ENCODE measurements at places on chromosomes 1 and 21.

DNA sequence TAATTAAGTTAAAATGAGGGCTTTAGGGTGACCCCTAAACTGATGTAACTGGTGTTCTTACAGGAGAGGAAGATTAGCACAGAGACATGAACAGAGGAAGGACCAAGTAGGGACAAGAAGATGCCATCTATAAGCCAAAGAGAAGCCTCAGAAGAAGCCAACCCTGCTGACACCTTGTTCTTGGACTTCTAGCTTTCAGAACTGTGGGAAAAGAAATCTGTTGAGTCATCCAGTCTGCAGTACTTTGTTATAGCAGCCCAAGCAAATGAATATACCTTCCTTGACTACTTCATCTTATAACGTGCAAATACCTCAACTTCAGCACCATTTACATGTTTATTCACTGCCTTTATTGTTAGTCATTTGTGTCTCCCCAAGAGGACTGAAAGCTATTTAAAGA lies 3.4 kb downstream of the ZBTB21 start:
- DNase-seq, result no peak

DNA sequence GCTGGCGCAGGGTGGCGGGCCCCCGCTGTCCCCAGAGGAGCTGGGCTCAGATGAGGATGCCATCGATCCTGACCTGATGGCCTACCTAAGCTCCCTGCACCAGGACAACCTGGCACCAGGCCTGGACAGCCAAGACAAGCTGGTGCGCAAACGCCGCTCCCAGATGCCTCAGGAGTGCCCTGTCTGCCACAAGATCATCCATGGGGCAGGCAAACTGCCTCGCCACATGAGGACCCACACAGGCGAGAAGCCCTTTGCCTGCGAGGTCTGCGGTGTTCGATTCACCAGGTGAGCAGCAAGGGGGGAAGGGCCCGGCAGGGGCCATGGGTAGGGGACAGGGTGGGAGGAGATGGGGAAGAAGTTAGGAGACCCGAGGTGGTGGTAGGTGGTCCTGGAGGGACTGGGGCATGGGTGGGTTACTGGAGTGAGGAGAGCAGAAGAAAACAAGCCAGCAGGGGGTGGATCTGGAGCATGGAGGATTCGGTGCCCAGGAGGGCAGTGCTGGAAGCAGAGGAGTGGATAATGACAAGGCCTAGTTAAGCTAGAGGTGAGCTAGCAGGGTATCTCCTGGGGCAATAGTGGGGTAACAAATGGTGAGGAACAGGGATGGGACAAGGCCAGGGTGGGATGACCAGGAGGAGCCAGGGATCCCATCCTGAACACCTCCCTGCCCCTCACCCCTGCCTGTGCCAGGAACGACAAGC lies 13.1 kb downstream of the ZBTB7B start:
- DNase-seq, result no peak

- no peak for DNase-seq
Observed at GRCh38 chr1:174938281-174939007, 61.3 kb upstream of the CACYBP start.

GRCh38 chr1:184062640-184063286 lies 11.2 kb downstream of the TSEN15 start:
- DNase-seq, result no peak

- no peak for DNase-seq
Observed at GRCh38 chr1:228352677-228353481, 53.8 kb downstream of the TRIM11 start.

DNA sequence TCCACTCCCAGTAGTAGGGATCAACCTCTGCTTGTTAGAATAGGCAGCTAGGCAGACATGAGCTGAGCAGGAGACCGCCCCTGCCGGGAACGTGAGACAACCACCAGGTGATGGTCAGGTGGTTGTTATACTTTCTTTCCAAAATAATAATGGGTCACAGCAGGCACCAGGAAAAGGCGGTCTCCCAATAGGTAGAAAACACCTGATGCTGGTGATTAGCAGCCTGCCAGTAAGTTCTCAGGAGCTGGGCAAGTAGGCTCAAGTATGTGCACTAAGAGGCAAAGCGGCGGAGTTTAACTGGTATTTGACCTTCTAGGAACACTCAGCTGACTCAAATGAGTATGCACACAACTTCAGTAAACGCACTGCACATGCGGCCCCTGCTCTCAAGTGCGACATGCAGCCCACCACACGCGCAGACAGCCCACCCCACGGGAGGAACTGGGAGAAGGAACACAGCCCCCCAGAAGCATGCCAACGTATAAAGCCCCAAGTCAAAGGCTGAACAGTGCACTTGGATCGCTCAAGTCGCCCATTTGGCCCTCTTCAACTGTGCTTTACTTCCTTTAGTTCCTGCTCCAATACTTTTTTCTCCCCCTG lies 80.0 kb downstream of the DESI2 start:
- DNase-seq, result no peak

DNA sequence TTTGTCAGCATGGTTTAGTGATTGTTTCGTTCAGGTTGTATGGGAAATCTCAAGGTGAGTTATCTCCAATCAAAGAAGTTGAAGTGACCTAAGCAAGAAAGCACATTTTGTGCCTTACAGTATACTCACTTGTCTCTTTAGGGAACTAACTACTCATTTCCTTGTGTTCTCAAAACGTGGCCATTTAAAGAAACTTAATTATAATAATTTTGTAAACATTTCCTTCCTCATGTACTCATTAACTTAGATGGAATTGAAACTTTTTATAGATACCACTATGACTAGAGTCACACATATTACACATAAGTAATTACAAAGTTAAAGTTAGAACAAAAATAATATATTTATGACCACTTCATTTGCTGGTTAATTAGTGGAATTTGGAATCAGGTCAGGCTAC lies 552.6 kb downstream of the MRPL39 start:
- no peak for DNase-seq

DNA sequence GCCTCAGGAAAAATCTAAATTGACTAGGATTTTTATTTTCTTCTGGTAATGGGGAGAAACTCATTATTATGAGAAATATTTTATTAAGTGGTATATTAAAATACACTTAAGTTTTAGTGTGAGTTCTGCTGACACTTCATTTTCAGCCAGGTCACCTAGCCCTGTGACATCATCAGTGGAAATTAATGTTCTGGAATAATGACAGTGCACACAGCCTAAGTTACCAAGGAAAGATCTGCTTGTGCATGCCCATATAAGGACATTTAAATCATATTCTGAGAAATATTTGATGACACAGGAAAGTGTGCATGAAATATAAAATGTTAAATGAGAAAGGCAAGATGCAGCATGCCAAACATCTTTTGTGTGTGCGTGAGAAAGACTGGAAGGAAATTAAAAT lies 102.0 kb downstream of the KIF14 start:
- DNase-seq, result no peak

DNA sequence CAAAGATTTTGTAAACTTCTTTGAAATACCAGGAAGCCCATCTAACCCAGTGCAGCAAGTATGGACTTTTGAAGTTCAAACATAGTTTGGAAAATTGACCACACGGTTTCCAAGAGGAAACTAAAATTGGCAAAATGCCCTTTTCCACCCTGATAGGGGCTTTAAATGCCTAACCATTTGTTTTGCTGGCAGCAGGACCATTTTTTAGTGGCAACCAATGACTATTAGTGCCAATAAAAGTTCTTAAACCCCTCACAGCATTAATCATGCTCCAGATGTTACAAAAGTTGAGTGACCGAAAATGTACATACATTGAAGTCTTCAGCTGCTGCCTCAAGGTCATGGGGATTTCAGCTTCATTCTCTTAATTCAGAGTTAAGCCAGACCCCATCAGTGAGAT lies 46.4 kb upstream of the ENAH start:
- no peak for DNase-seq

DNA sequence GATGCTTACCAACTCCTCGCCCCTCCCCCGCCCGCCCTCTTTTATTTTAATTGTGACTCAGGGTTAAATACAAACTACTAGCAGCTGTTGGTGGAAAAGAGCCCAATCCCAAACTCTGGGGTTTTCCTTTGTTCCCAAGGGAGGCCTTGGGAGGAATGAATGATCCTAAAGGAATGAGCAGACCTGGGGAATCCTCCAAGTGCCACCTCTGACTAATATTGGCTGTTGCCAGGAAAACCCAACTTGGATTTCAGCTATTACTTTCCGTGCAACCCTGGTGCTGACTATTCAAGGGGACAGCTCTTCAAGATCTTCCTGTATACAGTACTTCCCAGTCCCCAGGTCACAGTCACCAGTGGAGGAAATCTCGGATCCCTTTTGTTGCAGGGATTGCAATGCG lies 1.3 kb upstream of the S100A10 start:
- no peak for DNase-seq

- no peak for DNase-seq
Observed at GRCh38 chr1:235402457-235403200, 35.4 kb downstream of the TBCE start.

GRCh38 chr1:42949312-42950115 lies 9.2 kb downstream of the SLC2A1 start:
- DNase-seq, result no peak

DNA sequence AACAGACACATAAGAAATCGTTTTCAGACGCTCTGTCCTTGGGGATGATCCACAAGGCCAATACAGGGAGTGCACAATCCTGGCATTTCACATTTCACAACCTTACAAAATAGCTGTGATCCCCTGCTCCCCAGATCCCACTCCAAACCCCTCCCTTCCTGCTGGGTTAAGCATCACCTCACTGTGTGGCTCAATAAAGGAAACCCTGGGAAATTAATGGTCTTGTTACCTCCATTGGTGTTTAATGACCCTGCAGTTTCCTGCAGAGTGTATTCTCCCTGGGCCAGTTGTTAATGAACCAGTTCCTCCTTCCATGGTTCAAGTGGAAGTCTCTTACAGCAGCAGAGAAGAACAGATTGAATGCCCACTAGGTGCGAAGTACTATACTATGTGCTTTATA lies 334.7 kb downstream of the OMA1 start:
- no peak for DNase-seq

GRCh38 chr1:63892632-63893395 lies 119.0 kb downstream of the ROR1 start:
- DNase-seq, result no peak

- no peak for DNase-seq
Observed at GRCh38 chr1:237953238-237953637, 62.5 kb upstream of the ZP4 start.

GRCh38 chr21:33067457-33067856 lies 2.5 kb upstream of the OLIG1 start:
- DNase-seq, result no peak

GRCh38 chr1:183203094-183203493 lies 17.0 kb downstream of the LAMC2 start:
- DNase-seq, result no peak
